ENCODE measurements at places on chromosomes 1 and 21.

DNA sequence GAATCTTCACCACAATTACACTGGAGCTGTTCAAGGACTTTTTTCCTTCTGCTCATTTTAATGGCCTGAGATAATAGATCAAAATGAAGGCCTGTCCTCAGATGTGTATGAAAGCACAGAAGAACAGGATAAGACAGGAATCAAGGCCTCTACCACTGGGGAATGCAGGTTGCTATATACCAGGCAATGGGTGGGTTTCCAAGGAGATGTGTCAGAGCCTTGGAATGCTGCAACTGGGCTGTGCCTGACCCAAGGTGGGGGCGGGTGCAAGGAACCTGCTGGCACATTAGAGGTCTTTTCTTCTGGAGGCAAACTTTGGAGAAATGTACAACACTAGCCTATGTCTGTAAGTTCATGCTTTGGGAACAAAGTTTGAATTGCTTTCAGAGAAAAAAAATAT, 21.7 kb upstream of the LAMC2 start:
- no peak for DNase-seq

DNA sequence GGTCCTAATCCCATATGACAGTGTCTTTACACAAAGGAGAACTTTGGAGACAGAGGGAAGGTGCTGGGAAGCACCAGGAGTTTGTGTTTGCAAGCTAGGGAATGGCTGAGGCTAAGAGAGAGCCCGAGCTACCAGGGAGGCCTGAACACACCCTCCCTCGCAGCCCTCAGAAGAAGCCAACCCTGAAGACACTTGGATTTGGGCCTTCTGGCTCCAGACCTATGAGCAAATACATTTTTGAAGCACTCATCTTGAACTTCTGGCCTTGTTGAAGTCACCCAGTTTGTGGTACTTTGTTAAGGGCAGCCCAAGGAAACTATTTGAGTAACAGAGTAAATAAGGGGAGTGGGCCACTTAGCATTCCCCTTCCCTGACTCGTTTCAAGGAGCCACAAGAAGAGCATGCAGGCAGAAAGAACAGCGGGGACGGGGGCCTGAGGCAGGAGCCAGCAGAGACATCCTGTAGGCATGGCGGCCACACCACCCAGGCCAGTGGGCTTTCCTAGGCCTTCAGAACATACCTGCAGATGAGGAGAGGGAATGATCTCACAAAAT, 13.2 kb upstream of the QSOX1 start:
- no peak for DNase-seq

DNA sequence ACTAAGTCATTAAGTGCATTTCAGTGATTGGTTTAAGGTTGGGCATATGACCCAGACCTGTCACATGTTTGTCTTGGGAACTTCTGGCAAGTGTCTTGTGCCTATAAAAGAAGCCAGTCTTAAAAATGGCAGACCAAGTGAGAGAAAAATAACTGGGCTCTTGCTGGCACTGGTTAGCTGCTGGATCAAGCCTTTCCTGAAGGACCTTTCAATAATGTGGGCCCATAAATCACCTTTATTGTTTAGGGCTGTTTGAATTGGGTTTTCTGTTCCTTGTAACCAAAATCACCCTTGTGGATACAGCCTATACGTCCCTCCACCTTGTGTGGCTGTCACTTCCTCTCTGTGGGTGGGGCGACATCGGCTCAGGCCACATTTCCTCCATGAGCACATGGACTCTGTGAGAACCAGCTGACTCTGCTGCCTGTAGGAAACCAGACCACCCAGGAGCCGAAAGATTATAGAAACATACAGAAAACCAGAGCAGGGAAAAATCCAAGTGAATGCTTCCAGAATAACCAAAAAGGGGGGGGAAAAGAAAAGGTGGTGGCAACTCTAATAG, 25.6 kb upstream of the WNT4 start:
- DNase-seq, result no peak

DNA sequence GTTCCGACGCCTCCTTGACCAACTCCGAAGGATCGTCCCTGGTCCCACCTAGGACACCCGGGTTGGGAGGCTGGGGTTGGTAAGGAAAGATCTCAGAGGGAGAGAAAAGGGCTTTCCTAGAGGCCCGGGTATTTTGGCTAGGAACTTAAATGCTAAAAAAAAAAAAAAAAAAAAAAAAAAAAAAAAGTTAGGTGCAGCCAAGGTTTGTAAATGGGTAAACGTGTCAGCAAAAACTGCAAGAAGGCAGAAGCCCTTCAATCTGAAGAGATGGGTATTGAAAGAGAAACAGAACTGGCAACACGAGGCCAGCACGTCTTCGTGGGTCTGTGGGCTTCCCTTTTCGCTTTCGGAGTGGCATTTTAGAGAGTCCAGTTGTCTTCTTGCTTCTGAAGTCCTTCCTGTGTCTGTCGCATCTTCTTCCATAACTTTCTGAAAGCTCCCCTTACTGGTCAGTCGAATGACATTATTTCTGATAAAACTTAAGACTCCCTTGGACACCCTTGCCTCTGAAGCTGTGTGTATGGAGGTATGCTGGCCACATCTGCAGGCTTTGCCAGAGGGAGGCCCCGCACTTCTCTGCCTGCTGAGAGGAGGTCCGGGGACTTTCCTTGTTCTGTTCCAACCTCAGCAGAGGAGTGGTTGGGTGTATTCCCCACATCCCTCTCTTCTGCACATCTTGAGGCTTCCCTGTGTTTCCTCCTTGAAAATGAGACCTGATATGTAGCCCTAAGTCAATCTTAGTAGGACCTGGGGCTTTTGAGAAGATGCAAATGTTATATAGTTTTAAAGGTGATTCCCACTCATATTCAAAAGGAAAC, 745 bp downstream of the RCSD1 start:
- no peak for DNase-seq

Data from activated naive CD4-positive, alpha-beta T cell treated with anti-CD3 and anti-CD28 coated beads, Interleukin-2, amount 50 U/mL, for 72 hours (primary cell).